ENCODE measurements at places on chromosomes 5 and 9. TPM values are rescaled to one million over a fixed set of nuclear protein-coding genes. Genes with fewer than 3 reads are reported as not detected.

The HMCN2 gene
- total RNA-seq = 3.2 TPM

The FAM153A gene
- total RNA-seq = not detected

The PRDM9 gene
- not detected for total RNA-seq

The KIAA1958 gene
- 10.4 TPM for total RNA-seq

GRCh38 chr5:43315682-43316081 lies 2.5 kb upstream of the HMGCS1 start:
- DNase-seq = no peak

GRCh38 chr5:147387109-147387508 lies 122.8 kb downstream of the DPYSL3 start:
- no peak for DNase-seq

GRCh38 chr5:37077146-37077545 lies 172.0 kb downstream of the CPLANE1 start:
- DNase-seq = no peak
